Activated naive CD8-positive, alpha-beta T cell treated with anti-CD3 and anti-CD28 coated beads for 36 hours (primary cell): ENCODE measurements at places on chromosomes 1 and 21. TPM values are rescaled to one million over a fixed set of nuclear protein-coding genes. Genes with fewer than 3 reads are reported as not detected.

DNA sequence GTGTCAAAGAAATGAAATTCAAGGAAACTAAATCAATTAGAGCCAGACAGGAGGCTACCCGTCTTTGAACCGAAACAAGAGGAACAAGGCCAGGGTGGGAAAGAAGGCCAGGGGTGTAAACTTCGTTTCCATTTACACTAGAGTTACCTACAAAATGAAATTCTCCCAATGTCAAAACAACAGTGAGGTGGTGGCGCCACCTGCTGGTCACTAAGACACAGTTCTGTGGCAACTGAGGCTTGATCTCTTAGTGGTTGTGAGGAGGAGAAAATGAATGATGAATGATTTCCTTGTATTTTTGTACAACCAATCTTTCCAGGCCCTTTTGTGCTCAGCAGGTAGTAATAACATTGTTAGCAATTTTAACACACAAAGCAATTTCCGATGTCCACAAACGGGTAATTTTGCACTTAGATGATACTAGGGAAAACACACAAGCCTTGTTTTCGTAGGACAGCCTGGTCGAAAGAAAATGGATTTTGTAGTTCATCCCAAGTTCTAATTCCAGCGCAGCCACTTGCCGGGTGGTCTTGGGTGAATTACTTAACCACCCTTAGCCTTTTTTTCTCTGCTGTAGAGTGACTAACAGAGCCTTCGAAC is 54.8 kb upstream of the SOD1 start:
- H3K27ac ChIP-seq: no peak overlapping the region
- peaks cover 4% of the 10 kb centered on the region for H3K27me3 ChIP-seq
- peak; percentile 57 for DNase-seq

Gene DDAH1
- total RNA-seq: 0.16 TPM

GRCh38 chr1:3714284-3714741 is 37.9 kb upstream of the CCDC27 start:
- H3K27me3 ChIP-seq: peaks cover 11% of the 10 kb centered on the region
- H3K27ac ChIP-seq: no peak overlapping the region
- no peaks in the 10 kb centered on the region for H3K4me1 ChIP-seq
- no peak overlapping the region for H3K4me3 ChIP-seq
- DNase-seq: no peak

GRCh38 chr1:162171111-162171510 is 101.6 kb downstream of the NOS1AP start:
- peaks cover 11% of the 10 kb centered on the region for H3K27me3 ChIP-seq
- H3K36me3 ChIP-seq: no peaks in the 10 kb centered on the region
- no peak for DNase-seq
- no peak overlapping the region for H3K4me3 ChIP-seq

Gene FGR
- total RNA-seq: 0.35 TPM

- no peak overlapping the region for H3K4me3 ChIP-seq
- no peak overlapping the region for H3K27ac ChIP-seq
- peaks cover 20% of the 10 kb centered on the region for H3K27me3 ChIP-seq
- DNase-seq: peak; percentile 71
Measured at GRCh38 chr21:45590726-45591618, 48.7 kb upstream of the SLC19A1 start.

Gene AIRE
- not detected for total RNA-seq

DNA sequence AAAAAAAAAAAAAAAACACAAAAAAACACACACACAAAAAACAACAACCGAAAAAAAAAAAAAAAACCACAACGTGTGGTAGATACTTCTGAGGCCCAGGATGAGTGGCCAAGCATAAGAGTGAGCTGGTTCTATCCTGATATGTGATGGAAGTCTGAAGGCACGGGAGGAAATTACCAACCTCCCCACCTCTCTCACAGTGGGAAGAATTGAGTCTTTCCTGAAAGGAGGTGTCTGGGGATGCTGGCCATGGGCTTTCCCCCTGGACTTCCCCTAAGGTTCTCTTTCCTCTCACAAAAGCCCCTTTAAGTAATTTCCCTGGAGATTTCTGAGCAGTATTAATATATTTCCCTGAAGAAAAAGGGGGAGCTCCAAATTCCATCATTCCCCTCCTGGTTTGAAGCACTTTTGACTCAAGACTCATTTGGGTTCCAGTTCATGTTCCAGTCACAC is 5.2 kb downstream of the TMCC2 start:
- H3K4me1 ChIP-seq: peaks cover 73% of the 10 kb centered on the region
- no peak for DNase-seq
- H3K27ac ChIP-seq: peak overlapping the region; percentile 74
- no peaks in the 10 kb centered on the region for H3K27me3 ChIP-seq
- peaks cover 45% of the 10 kb centered on the region for H3K36me3 ChIP-seq

GRCh38 chr1:166999075-166999474 is 10.0 kb downstream of the MAEL start:
- no peak for DNase-seq
- H3K27ac ChIP-seq: no peak overlapping the region
- no peak overlapping the region for H3K4me3 ChIP-seq
- peaks cover 3% of the 10 kb centered on the region for H3K36me3 ChIP-seq

DNA sequence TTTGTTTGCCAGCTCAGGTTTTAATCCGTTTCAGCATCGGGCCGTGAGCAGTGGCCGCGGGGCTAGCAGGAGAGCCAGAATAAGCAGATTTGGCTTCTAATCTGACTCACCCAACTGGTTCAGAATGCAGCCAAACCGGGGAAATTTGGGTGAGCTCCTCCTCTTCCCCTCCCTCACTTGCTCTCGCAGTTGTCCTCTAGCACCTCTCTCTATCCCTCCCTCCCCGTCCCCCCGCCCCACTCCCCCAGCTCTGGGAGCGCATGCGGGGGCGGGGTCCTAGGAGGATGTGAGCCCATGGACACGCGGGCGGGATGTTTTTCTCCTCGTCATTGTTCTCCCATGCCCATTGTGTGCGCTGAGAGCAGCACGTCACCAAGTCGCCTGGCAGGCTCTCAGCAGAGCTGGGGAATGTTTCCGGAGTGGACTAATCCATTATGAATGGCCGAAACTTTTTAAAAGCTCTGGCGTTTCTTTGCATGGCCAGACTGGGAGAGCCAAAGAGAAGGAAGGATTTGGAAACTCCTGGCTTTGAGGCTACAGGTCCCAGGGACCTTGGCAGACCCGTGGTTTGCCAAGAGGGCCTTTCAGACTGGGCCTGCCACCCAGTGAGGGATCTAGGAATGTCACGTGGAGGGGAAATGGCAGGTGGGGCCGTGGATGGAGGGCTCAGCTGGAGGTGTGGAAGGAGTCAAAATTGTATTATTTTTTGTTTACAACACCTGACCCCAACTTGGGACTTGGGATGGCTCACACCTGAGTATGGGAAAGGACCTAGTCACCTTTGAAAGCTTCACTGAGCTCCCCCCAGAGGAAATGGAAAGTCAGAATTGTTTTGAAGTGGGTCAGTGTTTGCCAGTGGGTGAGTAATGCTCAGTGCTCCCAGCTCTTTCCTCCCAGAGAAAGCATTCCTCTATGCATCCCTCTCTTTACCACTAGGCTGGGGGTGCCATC is 39.2 kb downstream of the CDK18 start:
- peaks cover 7% of the 10 kb centered on the region for H3K4me1 ChIP-seq
- H3K27me3 ChIP-seq: peaks cover 56% of the 10 kb centered on the region
- H3K4me3 ChIP-seq: peak overlapping the region; percentile 58
- no peak overlapping the region for H3K27ac ChIP-seq

- no peaks in the 10 kb centered on the region for H3K36me3 ChIP-seq
- no peak overlapping the region for H3K4me3 ChIP-seq
- H3K27ac ChIP-seq: no peak overlapping the region
- DNase-seq: no peak
- H3K4me1 ChIP-seq: peaks cover 4% of the 10 kb centered on the region
Measured at GRCh38 chr1:94602802-94603625, 61.5 kb upstream of the F3 start.

GRCh38 chr1:54483875-54484437 is 64.1 kb upstream of the ACOT11 start:
- H3K27me3 ChIP-seq: no peaks in the 10 kb centered on the region
- DNase-seq: no peak
- no peak overlapping the region for H3K4me3 ChIP-seq
- H3K27ac ChIP-seq: no peak overlapping the region
- no peaks in the 10 kb centered on the region for H3K36me3 ChIP-seq

Gene CD164L2
- total RNA-seq: not detected
